H1 (cell line): ENCODE measurements at places on chromosomes 11 and 22. TPM values are rescaled to one million over a fixed set of nuclear protein-coding genes. Genes with fewer than 3 reads are reported as not detected.

The CELSR1 gene
- 12.2 and 12.4 TPM in 2 replicates for total RNA-seq

The FAM83F gene
- 18.9 and 20.9 TPM in 2 replicates for total RNA-seq

The NXPE2 gene
- total RNA-seq: 0.29 TPM in 1 of 2 replicates, not detected in the other

The SBF1 gene
- 68.4 and 71.5 TPM in 2 replicates for total RNA-seq

The AQP11 gene
- 1.1 and 1.2 TPM in 2 replicates for total RNA-seq

The GSTT2B gene
- total RNA-seq: 4.7 and 6.3 TPM in 2 replicates

The KCNQ1 gene
- total RNA-seq: 2.0 and 2.4 TPM in 2 replicates

DNA sequence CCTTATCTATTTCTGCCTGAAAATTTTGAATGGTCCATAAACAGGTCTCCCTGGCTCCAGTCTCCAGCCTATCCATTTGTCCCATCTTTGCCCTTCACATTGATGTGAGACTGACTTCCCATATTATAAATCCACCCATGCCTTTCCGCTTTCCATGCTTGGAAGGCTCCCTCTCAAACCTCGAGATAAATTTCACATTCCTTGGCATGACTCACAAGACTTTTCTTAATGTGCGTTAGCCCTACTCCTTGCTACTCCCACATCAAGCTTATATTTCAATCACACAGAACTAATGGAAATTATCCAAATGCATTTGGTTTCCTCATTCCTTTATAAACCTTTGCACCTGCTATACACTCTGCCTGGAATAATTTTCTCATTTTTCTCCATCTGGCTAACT, 163.7 kb upstream of the NTM start:
- DNase-seq: no peak

- no peak for DNase-seq
Observed at GRCh38 chr11:130725421-130726233, 190.7 kb downstream of the SNX19 start.

GRCh38 chr22:38327805-38328204, 10.6 kb upstream of the CSNK1E start:
- DNase-seq: no peak

DNA sequence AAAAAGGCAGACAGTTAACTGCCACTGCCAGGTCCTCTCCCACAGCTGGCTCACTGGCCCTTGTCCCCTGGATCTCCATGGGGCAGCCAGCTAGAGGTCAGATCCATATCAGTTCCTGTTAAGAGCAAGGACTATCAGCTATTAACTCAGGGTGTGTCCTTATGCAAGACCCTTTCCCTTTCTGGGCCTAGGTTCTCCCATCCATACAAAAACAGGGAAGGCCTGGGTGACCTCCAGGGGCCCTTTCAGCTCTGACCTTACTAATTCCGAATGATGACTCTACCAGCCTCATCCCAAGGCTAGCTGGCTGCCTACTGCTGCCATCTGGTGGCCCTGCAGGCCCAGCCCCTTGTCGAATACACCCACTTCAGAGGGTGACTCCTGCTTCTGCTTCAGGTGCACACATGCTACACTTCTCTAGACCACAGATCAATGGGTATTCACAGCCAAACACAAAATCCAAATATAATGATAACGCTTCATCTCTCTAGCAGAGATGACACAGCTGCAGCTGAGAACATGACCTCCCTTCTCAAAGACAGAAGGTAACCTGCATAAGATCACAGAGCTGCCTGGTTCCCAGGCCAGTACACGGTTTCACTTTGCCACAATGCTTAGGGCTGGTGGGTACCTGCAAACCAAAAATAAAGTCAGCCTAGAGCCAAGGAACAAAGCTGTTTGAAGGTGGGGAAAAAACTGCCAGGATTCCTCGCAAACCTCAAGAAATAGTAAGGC, 34.1 kb downstream of the SERGEF start:
- DNase-seq: peak; percentile 71

- DNase-seq: no peak
Observed at GRCh38 chr22:46754110-46754799, 8.2 kb upstream of the TBC1D22A start.

DNA sequence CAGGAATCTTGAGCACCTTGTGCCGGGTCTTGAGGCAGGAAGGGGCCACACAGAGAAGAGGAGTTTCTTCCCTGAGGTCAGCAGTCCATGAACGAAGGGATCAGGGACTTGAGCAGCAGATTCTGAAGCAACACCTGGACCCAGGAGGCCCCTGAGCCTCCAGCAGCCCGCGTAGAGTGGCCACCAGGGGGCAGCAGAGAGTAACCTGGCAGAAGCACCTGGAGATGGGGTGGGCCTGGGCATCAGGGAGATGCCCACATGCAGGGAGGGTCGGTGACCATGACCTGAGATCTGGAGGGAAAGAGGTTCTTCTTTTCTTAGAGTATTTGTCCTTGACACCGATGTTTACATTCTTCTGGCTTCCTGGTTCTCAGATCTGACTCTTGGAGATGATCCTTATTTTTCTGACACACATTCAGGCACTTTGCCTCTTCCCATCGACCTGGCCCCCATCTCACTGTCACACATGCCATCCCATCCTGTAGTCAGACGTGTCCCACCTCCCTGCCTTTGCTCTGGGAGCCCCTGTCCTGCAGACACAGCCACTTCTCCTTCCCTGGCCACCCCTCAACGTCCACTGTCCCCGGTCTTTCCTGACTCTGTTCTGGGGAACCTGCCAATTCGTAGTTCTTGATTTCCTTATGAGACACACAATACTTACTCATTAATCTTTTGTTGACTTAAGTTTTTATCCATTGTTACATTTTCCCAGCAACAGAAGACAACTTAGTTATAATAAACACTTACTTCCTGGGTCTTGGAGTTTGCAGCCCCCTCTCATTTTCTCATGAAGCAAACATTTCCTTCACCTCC, 66.5 kb downstream of the GGTLC2 start:
- peak; percentile 92 for DNase-seq

DNA sequence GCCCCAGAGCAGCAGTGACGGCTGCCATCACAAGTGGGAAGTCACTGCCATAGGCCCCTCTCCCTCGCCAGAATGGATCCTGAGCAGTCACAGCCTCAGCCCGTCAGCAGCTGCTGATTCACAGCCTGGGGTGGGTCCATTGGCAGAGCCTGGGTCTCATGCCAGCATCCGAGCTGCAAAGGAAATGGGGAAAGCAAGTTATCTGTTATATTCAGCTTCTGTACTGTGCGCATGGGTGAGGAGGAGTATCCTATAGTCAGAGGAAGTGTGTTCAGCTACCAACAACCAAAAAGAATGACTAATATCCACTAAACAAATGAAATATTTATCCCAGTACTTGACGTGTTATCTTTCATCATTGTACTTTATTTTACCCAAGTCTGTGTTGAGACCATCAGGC, 119.7 kb downstream of the RCN1 start:
- DNase-seq: no peak

DNA sequence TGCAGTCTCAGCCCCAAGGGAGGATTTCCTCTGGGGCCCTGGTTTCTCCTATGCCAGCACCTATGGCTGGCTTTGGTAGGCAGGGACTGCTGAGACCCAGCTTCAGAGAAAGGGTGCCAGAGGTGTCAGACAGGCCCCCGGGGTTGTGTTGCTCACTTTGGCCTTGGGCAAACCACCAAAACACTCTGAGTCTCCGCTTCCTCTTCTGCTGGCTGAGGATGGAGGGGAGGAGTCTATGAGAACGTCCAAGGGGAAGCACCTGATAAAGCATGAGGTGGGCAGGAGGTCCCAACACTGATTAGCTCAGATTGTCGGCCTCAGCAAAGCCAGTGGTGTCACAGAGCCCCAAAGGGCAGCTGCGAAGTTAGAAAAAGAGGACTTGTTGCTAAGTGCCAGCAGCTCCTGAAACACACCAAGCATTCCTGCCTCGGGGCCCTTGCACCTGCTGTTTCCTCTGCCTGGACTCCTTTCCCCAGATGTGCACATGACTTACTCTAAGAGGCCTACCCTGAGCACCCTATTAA, 10.5 kb downstream of the SMTNL1 start:
- DNase-seq: no peak

- no peak for DNase-seq
Observed at GRCh38 chr22:42716221-42716620, 4.4 kb downstream of the A4GALT start.

- no peak for DNase-seq
Observed at GRCh38 chr11:123286761-123287160, 91.7 kb upstream of the CLMP start.

DNA sequence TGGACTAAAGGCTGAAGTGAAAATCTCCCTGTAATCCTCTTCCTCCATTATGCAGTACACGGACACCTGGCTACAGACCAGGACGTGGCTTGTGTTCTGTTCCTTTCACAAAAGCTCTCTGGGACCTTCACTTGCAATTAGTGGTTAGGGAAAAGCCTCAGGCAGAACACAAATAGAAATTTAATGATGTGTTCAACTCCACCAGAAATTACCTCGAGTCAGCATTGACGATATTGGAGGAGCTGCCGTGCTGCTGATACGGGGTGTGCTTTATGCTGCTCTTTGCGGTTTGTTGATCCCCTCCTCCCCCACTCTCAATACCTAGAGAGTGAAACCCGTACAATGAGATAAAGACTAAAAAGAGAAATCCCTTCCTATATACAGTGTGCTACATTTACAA, 48.9 kb downstream of the POLD3 start:
- no peak for DNase-seq

GRCh38 chr11:128374026-128374425, 213.3 kb downstream of the ETS1 start:
- DNase-seq: no peak

GRCh38 chr11:103327721-103328120, 218.5 kb downstream of the DYNC2H1 start:
- DNase-seq: no peak

DNA sequence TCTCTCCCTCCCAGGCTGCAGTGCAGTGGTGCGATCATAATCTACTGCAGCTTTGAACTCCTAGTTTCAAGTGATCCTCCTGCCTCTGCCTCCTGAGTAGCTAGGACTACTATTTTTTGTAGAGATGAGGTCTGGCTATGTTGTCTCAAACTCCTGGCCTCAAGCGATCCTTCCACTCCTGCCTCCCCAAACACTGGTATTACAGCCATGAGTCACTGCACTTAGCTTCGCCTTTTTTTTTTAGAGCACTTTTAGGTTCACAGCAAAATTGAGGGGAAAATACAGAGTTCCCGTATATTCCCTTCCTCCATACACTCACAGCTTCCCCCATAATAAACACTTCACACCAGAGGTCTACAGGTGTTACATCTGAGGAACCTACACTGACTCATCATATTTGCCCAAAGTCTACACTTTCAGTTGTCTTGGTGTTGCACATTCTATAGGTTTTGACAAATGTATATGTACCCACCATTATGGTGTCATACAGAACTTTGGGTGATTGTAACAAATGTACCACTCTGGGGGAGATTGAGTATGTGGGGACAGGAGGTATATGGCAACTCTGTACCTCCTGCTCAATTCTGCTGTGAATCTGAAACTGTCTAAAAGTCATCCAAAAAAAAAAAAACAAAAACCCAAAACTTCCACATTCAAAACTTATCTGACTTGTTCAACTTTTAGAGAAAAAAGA, 11.3 kb upstream of the SLC37A4 start:
- no peak for DNase-seq

DNA sequence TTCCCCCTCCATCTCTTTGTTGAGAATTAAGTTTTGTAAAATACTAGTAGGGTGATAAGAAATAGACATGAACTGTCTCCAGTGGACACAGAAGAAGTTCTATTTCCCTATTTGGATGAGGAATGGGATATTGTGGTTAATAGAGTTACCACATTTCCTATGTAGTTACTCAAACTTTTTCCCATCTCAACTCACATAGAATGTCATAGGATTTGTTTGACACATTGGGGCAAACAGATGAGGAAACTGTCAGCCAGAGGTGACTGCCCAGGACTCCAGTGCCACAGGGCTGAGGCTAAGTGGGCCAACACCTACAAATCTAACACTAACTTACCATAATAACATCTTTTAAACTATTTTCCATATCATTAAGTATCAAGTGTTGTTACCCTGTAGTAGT, 58.3 kb downstream of the CCDC83 start:
- no peak for DNase-seq

DNA sequence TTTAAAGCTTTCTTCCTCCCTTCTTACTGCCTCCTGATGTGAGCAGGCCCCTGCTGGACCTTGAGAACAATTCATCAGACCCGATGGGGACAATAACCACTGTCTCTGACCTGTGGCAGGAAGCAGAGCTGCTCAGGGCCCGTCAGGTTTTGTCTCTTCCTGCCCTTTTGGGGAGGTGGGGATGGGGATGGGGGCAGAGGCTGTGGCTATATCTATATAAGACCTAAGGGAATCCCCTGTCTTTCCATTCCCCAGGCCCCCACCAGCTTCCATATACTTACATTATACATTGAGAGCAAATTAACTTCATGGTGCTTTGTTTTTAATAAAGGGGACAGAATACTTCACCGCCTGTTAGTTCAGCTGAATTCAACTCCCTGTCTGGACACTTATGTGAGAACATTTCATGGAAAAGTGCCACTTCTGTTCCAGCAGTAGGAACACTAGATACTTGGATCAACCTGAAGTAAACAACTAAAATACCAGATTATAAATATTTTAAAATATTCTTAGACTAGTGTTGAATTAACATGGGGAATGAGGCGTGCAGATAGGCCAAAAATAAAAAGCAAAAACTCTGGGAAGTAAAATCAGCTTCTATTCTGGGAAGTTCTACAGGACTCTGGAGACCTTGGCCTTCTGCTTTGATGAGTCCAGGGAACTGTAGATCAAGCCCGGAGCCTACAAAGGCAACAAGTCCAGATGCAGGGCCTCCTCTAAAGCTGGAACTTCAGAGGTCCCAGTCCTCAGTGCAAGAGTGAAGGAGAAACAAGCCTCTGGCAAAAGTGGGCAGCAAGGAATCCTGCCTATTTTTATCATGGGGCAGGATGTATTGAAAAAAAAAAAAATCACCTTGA, 11.1 kb downstream of the ZP1 start:
- no peak for DNase-seq

GRCh38 chr22:45671783-45672563, at the start of gene ATXN10:
TSS of gene ATXN10 (plus strand) at chr22:45671834. CDS start at chr22:45672064, 230 bp downstream.
- DNase-seq: peak; percentile 94

- no peak for DNase-seq
Observed at GRCh38 chr22:21669026-21669425, 3.2 kb downstream of the PPIL2 start.

GRCh38 chr11:61113201-61113600, 10.9 kb downstream of the CD5 start:
- no peak for DNase-seq

GRCh38 chr11:89235976-89236375, 58.3 kb downstream of the TYR start:
- DNase-seq: no peak

DNA sequence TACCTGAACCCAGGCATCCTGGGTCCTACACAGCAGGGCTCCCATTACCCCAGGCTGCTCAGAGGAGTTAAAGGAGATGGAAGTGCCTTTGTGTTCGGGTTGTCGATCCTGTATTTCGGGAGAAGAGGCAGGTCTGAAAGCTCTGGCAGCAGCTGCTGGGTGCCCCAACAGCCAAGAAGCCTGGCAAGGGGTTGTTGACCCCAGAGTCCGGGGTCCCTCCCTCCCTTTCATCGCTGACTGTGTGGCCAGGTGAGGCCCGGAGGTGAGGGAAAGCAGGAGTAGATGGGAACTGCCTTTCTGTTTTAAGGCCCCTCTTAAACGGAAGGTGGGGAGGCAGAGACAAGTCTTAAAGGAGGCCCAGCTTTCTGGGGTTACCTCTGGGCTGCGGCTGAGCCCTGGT, 106.0 kb upstream of the SYT13 start:
- DNase-seq: no peak

- no peak for DNase-seq
Observed at GRCh38 chr22:22479999-22480532, 28.5 kb downstream of the ZNF280B start.
